ENCODE measurements at places on chromosomes 3 and 15. TPM values are rescaled to one million over a fixed set of nuclear protein-coding genes. Genes with fewer than 3 reads are reported as not detected.

THBS1 gene
- 2,311 TPM for total RNA-seq

ARPP19 gene
- 160 TPM for total RNA-seq

CDCP1 gene
- total RNA-seq: 0.48 TPM

RBP2 gene
- not detected for total RNA-seq

CACNA2D3 gene
- total RNA-seq: not detected

CADM2 gene
- 1.1 TPM for total RNA-seq

ISLR gene
- total RNA-seq: 49.6 TPM

GOLGA6L26 gene
- total RNA-seq: not detected

PTH1R gene
- total RNA-seq: 3.1 TPM

MORC1 gene
- not detected for total RNA-seq

CHRNB4 gene
- not detected for total RNA-seq

SLC9A9 gene
- 2.5 TPM for total RNA-seq

SEMA7A gene
- total RNA-seq: 1.1 TPM

PPARG gene
- total RNA-seq: 3.3 TPM

RBPMS2 gene
- total RNA-seq: 1.8 TPM

GPR62 gene
- total RNA-seq: 0.19 TPM

Measured in chondrocyte (in vitro differentiated cells).